ENCODE measurements at places on chromosomes 7 and 10.

DNA sequence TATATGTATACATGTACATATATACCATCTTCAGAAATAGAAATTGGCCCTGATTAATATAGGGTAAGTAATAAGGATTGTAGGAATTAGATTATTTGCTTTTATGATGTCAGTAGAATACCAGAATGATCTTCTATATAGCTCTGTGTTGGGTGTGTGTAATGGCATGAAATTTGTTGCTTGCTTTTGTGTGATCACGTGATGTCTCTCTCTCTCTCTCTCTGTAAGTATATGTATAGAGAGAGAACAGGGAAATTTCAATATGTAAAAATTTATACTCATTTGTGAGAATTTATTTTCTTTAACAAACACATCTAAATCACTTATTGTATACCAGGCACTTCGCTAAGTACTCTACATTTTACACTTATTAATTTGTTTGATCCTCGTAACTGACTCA, 272.7 kb downstream of the BICC1 start:
- no peak for DNase-seq

DNA sequence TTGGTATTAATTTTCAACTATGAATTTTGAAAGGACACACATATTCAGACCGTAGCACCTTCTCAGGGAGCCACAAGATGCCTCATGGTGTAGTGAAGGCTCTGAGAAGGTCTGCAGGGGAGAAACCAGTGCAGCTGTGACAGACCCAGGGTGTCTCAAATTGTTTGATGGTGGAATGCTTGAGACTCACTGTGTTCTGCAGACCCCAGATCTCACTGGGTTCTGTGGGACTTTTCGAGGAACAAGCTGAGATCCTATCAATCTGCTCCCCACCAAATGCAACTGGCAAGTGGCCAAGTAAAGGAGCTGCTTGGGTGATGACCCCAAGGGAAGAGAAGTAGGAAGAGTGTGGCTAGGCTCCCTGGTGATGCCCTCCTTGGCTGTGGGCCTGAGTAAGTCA, 130.5 kb upstream of the UNC5B start:
- DNase-seq, result no peak

- no peak for DNase-seq
Observed at GRCh38 chr7:49775949-49776443, 2.6 kb downstream of the VWC2 start.

- no peak for DNase-seq
Observed at GRCh38 chr7:74525881-74526280, 72.2 kb downstream of the GTF2IRD1 start.

GRCh38 chr10:31321396-31321941, 2.5 kb downstream of the ZEB1 start:
- DNase-seq, result no peak

GRCh38 chr7:1580422-1581030, 10.7 kb upstream of the PSMG3 start:
- DNase-seq, result no peak

GRCh38 chr10:49119746-49120145, 4.4 kb upstream of the VSTM4 start:
- no peak for DNase-seq

DNA sequence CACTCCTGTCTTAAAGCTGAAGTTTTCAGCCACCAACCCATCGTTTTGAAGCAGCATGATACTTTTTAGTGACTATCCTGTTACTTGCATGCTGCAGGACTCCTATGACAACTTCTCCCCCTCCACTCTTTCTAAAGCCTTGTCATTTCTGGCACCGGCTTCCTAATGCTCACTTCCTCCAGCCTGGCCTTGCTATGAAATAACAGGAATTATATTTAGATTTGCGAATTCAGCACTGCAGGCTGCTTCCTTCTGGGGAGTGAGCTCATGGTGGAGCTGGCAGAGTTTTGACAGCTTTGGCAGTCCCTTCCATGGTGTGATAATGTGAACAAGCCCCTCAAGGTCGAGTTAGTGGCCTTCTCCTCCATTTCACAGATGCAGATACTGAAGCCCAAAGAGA, 13.4 kb downstream of the BLNK start:
- DNase-seq, result no peak

- no peak for DNase-seq
Observed at GRCh38 chr7:49636400-49636799, 137.0 kb upstream of the VWC2 start.

All from T1000 (cell line).